T-helper 1 cell (primary cell): ENCODE measurements at places on chromosomes 4 and X.

DNA sequence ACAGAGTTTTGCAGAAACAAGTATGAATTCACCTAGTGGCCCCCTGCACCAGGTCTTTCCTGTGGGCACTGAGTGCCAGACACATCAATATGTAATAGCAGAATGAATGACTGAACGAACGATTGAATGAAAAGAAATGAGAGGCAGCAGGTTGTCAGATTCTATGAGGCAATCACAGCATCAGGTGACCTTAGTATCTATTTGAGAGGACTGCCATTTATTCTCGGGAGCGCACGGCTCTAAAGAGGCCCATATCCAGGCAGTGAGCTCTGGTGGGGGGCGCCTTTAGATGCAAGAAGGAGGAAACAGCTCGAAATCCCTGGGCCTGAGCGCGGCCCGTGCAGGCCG, 528 bp upstream of the SLC25A4 start:
- no peak for DNase-seq

- no peak for DNase-seq
Observed at GRCh38 chrX:103330681-103331288, 746 bp downstream of the TCEAL7 start.

DNA sequence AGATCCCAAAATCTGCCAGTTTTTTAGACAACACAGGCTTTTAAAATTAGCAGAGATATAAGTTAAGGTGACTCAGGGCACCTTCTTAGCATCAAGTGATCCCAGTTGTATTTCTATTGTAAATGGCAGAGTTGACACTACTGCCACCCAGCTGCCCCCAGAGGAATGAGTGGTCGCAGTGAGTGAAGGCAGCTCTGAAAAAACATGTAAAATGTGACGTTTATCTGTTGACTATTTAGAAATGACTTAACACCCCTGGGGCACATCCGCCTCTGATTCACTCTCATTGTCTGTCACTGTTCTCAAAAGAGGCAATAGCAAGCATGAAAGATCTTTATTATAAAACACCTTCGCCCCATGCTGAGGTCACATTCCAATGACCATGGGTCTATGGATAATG, 592.4 kb downstream of the ACTRT1 start:
- DNase-seq = no peak

DNA sequence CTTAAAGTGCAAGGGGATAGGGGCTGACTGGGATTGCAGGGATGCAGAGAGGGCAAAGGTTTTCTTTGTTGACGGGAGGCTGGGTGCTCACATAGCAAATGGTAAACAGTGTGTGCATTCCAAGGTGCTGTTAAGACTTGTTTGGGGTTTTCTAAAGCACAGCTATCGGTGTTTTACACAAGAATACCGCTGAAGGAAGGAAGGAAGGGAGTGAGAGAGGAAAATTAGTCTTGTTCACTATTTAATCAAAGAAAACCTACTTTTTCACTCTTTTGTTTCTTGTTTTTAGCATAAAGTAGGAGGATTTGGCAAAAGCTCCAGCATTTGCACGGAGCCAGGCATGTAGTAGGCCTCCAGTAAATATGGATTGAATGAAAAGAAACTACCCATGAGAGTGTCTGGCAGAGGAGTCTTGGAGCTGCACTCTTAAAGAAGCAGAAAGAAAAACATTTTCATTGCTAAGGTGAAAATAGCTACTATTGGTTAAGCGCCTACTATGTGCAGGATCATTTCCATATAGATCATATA, 99.7 kb downstream of the FIP1L1 start:
- DNase-seq = no peak

- DNase-seq = no peak
Observed at GRCh38 chr4:169219440-169219839, 51.3 kb downstream of the SH3RF1 start.

- DNase-seq = no peak
Observed at GRCh38 chrX:122094611-122095010, 1047.2 kb downstream of the GLUD2 start.

- DNase-seq = no peak
Observed at GRCh38 chr4:55008166-55009056, 117.0 kb downstream of the KDR start.

GRCh38 chr4:176333076-176333475, 13.3 kb downstream of the SPCS3 start:
- no peak for DNase-seq

DNA sequence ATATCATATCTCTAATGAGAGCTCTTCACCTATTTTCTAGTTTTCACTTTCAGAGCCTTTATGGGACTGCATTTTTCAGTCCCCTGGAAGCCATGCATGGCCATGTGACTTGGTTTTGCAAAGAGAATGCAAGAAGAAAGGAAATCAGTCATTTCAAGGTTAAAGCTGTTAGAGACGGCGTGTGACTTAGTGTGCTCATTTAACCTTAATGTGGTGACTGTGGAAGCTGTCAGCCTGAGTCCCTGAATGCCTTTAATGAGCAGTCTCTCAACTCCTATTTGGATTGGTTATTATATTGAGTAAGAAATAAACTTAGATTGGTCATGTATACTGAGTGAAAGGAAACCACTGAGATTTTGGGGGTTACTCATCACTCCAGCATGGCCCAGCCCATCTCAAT, 212.7 kb downstream of the KCNIP4 start:
- DNase-seq = no peak

GRCh38 chrX:130552444-130553073, 150.8 kb downstream of the RBMX2 start:
- no peak for DNase-seq

DNA sequence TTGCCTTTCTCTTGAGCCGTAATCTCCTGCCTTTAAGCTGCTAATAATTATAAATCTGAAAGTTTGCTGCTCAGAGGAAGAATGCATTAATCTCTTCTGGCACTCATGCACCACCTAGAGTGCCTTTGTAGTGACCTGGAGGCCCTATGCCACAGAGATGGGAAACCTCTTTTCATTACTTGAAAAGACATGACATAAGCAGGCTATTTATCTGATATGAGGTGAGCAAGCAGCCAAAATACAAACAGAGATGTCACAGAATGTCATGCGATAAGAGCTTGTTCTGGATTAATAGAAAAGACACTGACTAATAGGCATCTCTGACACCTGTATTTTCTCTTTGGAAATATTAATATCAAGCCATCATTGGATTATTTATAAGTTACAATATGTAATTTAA, 42.3 kb downstream of the GABRB1 start:
- DNase-seq = no peak

- no peak for DNase-seq
Observed at GRCh38 chr4:82126512-82127040, 247.2 kb downstream of the HNRNPD start.
